ENCODE measurements at places on chromosomes 16 and 17.

DNA sequence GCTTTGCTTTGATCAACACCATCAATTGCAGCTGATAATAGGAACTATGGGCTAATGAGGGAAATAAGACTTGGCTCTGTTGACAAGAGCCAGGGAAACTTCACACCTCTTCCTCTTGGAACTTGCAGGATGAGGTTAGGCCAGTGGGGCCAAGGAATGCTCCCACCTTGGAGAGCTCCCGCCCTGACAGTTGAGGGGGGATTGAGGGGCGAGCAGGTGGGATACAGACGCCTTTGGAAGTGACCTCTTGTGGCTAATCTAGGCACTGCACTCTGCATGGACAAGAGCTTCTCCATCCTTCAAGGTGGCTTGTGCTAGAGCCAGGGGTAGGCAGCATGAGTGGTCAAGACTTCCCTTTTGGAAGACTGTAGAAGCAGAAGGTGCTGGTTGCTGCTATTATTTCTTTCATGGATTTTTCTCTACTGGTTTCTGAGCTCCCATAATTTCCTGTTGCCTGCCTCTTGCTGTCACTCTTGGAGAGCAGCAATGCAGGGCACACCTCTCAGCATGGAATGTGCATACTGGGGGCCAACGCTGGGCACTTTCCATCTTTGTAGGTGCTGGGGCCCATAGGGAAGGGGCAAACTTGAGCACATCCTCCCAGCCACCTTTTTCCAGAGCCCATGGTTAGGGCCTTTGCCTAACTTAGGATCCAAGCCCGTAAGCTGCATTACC lies 2.3 kb upstream of the PHF12 start:
- DNase-seq, result no peak

- DNase-seq, result no peak
Observed at GRCh38 chr17:61849674-61850073, 13.7 kb downstream of the BRIP1 start.

DNA sequence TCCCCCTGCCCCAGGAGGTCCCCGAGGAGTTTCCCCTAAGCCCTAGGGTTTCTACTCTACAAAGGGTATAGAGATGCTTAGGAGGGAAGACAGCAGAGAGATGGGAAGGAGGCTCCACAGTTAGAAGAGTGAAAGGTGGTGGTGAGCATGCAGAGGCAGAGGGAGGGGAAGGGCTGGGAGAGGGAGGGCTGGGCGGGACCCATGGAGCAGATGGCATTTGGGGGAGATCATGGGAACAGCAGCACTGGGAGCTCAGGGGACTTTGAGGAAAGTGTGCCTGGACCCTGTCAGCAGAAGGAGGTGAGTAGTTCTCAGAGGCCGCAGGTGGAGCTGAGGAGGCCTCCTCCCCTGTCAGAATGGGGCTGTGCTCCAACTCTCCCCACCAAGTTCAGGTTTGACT lies 650 bp upstream of the OTOP3 start:
- DNase-seq, result no peak

- no peak for DNase-seq
Observed at GRCh38 chr16:70638814-70639792, 7.3 kb upstream of the IL34 start.

DNA sequence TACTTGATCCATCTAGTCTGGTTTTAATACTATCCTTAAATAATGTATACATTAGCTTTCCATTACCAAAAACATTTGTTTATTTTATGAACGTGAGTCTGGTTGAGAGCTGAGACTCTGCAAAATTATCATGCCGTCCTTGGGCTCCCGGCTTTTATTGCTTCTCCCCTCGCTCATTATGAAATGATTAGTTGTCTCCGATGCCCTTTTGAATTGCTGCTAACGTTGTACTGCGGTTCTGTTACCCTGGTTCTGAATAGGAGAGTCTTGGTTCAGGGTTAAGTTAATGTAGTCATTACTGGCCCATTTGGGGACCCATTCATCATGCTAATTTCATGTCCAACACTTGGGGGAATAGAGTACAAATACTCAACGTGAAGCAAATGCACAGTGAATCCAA lies 12.8 kb downstream of the XYLT1 start:
- no peak for DNase-seq

DNA sequence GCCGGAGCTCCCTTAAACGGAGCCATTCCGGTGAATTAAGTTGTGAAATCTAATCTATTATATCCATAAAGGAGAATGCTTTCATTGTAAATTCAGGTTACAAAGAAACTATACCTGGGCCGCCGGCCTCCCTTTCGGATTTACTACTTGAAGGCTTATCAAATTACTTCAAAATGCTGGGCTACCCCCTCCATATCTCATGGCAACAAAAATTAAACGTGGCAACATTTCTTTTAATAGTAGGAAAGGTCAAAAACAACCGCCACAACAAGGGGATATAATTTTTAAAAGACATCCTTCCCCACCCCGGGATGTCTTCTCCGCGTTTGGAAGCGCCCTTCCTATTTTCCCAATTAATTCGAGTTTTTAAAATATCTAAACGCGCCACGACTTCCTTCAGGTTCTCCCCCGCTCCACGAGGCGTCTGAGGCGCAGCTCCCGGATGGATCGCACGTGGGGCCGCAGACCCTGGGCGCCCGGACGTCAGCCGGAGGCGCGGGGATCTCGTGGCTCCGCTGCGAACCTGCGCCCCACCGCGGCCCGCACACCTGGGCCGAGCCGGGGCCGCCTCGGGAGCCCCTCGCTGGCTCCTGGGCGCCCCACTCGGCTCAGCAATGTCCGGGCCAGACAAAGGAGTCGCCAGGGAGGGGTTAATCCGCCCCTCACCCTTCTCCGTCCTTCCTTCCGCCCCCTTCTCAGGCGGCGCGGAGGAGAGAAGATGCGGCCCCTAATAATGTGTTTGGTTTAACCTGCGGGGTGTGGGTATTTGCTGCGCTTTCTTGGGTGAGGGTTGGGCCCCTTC lies 47.4 kb upstream of the SLC38A10 start:
- DNase-seq, result no peak

DNA sequence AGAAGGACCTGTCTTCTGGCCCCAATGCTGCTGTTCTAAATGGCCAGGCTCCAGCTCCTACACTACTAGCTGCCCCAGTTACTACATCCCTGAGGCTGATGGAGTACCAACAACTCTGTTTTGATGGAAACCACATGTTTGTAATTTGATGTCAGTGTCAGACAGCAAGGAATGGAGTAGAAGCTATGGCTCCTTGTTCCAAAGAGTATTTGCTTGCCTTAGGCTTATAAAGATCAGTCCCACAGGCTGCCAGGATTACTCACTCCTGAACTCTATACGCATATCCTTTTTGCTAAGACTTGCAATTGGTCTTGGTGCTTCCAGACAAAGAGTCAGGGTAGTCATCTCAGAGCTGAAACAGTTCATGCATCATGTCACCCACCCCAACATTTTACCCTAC lies 139.6 kb downstream of the HS3ST3A1 start:
- no peak for DNase-seq

DNA sequence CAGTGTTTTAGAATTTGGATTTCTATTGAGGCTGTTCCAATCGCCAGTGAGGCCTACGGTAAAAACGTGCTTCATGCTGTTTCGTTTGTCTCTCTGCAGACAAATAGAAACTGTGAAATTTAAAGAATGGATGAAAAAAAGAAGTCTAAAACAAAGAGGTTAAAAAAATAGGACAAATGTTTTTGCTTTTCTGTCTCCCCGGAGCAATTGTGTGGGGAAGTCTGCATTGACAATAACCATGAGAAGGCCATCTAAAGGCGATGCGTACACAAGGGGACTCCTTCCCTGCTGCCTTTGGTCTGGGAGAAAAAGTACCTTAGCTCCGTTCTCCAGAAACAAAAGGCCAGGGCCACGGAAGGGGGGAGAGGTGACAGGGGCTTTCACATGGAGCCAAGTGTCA lies 4.6 kb upstream of the ZFHX3 start:
- DNase-seq, result no peak

DNA sequence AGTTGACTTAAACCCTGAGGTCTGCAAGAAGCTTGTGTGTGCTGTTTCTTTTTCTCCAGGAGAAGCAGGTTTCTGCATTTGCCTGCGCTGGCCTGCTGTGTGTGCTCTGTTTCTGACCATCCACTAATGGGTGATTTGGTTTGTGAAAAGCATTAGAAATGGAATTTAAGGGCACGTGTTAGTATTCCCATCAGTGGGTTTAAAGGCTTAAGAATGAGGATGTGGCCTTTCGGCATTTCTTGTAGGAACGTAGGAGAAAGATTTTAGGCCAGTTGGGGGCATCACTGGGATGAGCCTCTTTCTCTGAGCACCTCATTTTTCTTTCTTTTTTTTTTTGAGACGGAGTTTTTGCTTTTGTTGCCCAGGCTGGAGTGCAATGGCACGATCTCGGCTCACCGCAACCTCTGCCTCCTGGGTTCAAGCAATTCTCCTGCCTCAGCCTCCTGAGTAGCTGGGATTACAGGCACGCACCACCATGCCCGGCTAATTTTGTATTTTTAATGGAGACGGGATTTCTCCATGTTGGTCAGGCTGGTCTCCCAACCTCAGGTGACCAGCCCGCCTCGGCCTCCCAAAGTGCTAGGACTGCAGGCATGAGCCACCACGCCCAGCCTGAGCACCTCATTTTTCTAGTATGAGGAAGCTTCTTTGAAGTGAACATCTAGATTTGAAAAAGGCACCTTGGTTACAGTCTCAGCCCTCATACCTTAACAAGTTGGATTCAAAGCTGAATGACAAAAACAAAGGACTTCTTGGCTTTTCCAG lies 110.3 kb downstream of the BANP start:
- no peak for DNase-seq

DNA sequence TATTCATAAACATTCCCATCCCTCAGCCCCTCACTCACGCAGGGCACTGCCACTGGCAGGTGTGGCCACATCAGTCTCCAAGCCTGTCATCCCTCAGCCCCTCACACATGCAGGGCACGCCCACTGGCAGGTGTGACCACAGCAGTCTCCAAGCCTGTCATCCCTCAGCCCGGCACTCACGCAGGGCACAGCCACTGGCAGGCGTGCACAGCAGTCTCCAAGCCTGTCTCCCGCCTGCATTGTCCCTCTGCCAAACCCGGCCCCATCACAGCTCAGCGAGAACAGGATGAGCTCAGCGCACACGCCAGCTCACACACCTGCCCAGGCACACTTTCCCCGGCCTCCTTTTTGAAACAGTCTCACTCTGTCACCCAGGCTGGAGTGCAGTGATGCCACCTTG lies 11.4 kb upstream of the KREMEN2 start:
- no peak for DNase-seq

DNA sequence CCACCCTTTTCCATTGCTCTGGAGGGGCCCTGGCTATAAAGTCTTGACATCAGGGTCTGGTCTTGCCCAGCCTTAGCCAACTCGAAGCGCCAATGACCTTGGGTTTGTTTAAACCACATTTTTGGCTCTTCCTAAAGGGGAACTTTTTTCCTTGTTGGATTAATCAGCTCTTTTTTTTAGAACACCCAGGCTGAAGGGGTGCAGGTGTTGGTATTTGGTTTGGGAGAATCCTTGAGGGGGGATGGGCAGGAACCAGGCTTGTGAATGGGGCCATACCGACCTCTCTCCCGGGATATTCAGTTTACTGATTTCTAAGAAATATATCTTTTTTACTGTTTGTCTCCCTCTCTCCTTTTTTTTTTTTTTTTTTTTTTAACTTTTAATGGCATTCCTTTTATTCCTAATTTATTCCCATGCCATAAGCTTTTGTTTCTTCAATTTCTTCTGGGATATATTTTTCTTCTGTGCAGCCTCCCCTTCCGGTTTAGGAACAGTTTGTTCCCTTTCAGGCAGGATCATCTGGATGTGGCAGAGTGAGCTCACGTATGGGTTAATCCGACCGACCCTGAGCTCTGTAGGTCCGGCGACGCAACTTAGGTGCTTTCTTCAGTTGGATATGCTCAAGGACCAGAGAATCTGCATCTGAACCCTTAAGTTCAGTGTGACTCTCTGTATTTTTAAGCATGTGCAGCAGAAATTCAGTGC lies 129.5 kb downstream of the ABCC6 start:
- no peak for DNase-seq

DNA sequence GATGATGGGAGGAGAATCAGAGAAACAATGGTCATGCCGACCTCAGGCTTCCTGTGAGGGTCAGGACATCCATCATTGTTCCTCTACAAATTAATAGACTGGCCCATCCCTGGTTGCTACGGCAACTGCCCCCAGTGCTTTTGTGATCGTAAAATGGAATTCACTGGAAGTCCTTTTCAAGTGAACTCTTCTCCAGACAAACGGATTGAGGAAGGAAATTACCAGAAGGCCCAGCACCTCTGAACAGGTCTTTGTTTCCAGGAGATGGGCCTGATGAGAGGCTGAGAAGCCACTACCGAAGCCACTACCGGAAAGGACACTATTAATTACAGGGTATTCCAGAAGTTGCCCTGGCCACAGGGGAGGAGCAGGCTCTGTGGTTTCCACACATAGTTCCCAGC lies 126.0 kb downstream of the MGAT5B start:
- DNase-seq, result no peak

DNA sequence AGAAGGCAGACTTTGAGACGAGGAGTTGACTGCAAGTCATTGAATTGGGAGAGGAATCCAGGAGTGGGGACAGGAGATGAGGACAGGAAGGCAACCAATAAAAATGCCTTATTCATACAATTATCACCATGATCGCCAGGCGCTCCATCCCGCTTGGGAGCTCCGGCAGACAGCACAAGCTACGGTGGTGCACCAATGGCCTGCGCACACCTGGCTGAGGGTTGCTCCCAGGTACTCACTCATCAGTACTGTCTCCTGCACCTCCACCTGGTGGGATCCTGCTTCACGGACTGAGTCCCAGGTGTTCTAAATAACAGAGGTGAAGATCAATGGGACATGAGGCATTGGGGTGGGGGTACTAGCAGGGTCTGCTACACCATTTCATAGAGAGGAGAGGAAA lies 160.0 kb upstream of the TNRC6C start:
- no peak for DNase-seq

- no peak for DNase-seq
Observed at GRCh38 chr17:28247671-28248555, 71.1 kb upstream of the TMEM97 start.

DNA sequence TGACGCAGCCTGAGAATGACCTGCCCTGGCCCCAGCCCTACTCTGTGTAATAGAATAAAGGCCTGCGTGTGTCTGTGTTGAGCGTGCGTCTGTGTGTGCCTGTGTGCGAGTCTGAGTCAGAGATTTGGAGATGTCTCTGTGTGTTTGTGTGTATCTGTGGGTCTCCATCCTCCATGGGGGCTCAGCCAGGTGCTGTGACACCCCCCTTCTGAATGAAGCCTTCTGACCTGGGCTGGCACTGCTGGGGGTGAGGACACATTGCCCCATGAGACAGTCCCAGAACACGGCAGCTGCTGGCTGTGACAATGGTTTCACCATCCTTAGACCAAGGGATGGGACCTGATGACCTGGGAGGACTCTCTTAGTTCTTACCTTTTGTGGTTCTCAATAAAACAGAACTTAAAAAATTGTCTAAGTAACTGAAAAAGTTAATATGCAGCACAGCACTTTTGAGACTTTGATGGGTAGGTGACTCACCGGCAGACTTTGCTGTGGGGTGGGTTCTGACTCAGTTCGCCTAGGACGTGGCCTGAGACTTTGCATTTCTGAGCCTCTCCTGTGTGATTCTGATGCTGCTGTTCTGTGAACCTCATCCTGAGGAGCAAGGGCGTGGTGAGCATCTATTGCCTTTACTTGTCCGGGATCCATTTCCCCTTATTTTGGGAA lies 5.7 kb downstream of the LAT start:
- DNase-seq, result no peak

Measured in NCI-H1436 treated with DMSO at 0.1 percent for 48 hours (cell line).